ENCODE measurements at places on chromosomes 2 and 18.

- no peak for DNase-seq
Observed at GRCh38 chr2:16215902-16216557, 275.7 kb downstream of the MYCN start.

GRCh38 chr2:2269426-2269825, 61.6 kb downstream of the MYT1L start:
- no peak for DNase-seq

DNA sequence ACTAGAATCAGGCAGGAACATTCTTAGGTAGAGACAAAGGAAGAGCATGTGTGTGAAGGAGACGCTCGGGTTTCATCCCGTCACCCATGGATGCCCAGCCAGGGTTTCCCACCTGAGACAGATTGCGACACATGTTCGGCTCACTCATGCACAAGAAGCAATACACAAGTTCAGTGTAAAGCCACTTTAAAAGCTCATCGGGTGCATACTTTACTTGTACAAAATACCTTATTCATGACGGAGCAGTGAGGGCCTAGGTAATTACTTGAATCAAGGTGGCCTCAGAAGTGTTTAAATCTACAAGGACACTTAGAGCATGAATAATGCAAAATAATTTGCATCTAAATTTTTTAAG, 42.0 kb downstream of the ZEB2 start:
- no peak for DNase-seq

- DNase-seq = no peak
Observed at GRCh38 chr18:10798727-10799550, 273.1 kb downstream of the NAPG start.

- DNase-seq = no peak
Observed at GRCh38 chr2:127799926-127800325, 11.0 kb downstream of the WDR33 start.

DNA sequence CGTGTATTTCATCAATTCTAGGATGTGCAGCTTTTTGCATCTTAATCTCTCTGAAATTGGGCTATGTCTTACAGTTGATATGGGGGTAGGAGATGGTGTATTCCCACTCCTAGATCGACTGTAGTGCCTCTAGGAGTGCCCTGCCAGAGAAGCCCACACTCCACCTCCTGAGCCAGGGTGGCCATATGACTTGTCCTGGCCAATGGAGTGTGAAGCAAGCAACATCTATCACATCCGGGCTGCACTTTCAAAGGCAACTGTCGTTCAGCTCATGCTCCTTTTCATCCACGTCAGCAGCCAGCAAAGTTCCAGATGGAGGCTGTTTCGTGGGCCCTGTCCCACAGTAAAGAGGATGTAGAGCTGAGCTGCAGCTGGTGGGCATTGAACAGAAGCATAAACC, 149.4 kb upstream of the SLC1A4 start:
- DNase-seq = no peak

DNA sequence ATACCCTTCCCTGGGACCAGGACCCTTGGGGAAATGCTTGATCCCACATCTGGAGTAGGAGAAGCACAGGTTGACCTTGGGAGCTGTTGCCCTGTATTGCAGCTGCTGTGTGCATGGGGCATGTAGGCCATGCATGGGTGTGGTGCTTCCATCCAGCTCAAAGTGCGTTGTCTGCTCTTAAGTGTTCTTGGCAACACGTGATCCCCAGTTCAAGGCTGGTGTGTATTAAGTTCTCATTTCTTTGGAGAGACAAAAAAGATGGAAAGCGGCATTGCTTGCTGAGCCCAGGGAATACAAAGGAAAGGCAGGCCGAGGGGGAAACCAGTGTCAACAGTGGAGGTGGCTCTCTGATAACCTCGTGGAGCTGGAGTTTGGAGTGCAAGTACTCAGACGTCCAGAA, 110.7 kb downstream of the RTP5 start:
- no peak for DNase-seq

DNA sequence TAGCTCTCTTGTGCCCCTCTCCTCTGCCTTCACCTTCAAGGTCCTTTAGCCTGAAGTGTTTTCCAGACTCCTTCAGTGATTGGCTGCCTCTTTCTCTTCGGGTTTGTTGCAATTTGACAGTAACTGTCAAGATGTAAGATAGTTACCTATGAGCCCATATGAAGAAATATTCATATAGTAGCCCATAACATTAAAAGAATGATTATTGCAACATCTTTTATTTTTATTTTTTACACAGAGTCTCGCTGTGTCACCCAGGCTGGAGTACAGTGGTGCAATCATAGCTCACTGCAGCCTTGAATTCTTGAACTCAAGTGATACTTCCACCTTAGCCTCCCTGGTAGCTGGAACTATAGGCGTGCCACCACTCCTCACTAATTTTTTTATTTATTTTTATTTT, 80.5 kb downstream of the FOXI3 start:
- no peak for DNase-seq

GRCh38 chr2:147101941-147102790, 742.7 kb upstream of the ACVR2A start:
- no peak for DNase-seq

GRCh38 chr18:56423626-56424025, 214.8 kb downstream of the TXNL1 start:
- no peak for DNase-seq

- no peak for DNase-seq
Observed at GRCh38 chr2:169272010-169272409, 90.3 kb downstream of the LRP2 start.

All from activated CD4-positive, alpha-beta T cell treated with anti-CD3 and anti-CD28 coated beads, Interleukin-2, Interleukin-4, amounts not matched to agents 100 ng/mL and 50 ng/mL, durations not matched to agents 16 hours and 8 hours (primary cell).